Transverse colon (tissue), 4 donors: ENCODE measurements at places on chromosomes 5 and 9. TPM values are rescaled to one million over a fixed set of nuclear protein-coding genes. Genes with fewer than 3 reads are reported as not detected.

DNA sequence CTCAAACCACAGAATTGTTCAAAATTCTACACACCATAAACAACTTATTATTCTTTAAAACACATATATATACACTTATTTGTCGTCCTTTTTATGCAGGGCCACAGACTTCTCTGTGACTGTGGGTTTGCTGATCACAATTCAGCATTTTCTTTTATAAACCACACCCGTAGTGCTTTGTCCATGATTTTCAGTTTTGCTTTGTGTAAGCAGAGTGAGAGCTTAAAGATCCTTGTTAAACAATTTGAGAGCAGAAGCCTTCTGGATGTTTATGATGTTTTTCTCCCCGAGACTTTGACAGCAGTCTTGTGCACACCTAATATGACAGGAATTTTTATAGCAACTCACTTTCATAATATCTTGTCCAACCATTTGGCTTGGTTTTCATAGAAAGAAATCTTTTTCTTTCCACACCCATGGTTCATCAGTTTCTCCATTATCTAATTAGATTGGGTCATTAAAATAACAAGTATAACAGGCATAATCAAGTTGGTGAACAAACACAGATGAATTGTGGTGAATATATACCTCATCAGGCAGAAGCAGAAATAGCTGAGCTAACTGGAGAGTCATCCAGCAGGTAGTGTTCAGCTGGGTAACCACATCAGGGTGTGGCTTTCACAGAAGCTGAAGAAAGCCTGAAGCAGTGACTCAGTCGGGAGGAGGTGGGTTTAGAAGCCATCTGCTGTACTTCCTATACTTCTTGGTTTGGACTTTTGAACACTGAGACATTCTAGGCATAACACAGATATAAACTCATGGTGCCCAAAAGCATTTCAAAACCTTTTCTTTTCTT is 232.8 kb downstream of the DOCK8 start:
- DNase-seq: peak; percentile 44

- DNase-seq: no peak
Measured at GRCh38 chr5:158943057-158943456, 156.7 kb downstream of the EBF1 start.

Gene RAD17
- total RNA-seq: 6.4 TPM

GRCh38 chr5:117759849-117760499 is 1185.4 kb upstream of the SEMA6A start:
- DNase-seq: no peak

- no peak for DNase-seq
Measured at GRCh38 chr9:86885232-86885631, 62.1 kb downstream of the GAS1 start.

Gene PLAA
- 12.0 TPM for total RNA-seq

Gene FRRS1L
- not detected for total RNA-seq

DNA sequence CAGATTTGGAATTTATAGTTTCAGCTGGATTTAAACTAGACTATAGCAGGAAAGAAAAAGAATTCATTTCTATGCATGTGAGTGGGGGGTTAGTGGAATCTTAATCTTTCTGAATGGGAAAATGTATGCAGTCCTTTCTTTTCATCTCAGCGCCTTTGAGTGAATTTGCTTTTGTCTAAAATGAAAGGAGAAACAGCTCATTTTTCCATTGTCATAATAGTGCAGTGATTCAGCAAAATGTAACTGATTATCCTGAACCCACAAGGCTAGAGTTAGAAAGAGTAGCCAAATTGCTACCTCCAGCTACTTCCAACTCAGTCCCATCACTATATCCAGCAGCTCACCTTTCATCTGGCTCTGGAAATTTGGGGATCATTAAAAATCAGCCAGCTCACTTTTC is 134.4 kb downstream of the ADAMTSL1 start:
- DNase-seq: no peak

DNA sequence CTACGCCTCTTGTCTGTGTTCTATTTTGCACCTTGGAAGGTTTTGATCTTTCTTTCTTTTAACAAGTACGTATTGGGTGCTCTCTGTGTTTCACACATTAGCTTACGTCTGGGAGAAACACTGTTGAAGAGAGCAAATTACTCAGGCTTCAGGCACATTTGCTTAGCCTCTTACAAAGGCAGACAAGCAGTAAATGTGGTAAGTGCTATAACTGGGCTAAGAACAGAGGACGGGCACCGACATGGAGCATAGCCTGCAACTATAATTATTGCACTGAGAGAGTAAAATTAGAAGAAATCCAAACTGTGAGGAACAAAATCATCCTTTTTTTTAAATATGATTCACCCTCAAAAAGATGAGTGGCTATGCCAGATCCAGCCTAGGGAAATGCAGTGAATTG is 9.4 kb upstream of the PARP8 start:
- DNase-seq: no peak

DNA sequence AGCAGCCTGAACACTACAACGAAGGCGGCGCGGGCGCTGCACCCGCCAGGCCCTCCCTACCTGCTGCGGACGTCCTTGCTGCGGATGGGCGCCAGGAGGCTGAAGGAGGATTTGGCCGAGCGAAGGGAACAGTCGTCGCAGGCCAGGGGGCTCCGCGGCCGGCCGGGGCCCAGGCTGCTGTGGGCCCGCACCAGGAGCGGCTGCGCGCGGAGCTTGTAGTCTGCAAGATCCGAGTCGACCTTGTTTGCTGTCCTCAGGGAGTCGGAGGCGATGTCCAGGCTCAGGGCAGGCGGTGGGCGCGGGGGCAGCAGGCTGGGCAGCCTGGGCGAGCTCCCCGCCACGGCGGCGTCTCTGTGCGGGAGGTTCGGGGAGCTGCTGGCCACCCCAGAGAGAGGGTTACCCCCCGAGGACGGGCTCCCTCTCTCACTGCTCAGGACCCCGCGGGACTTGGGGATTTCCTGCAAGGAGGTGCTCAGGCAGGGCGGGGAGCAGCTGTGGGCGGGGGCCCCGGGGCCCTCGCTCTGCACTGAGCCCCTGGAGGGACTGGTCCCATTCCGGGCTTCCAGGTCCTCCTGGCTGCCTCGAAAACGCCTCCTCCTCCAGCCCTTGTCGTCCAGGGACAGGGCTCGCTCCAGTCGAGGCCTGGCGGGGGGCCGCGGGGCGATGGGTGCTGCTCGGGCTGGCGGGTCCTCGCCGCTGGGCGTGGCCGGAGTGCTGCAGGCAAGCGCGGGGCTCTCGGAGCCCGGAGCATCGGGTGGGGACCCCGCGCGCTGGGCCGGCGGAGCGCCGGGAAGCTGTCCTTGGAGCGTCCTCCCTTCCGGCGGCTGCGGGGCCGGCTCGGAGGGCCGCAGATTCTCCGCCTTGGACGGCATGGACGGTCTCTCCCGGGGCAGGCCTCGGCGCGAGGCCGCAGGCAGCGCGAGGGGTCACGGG is 831 bp downstream of the INPP5E start:
- DNase-seq: peak; percentile 35

- DNase-seq: no peak
Measured at GRCh38 chr9:82597241-82598203, 465.4 kb downstream of the RASEF start.

DNA sequence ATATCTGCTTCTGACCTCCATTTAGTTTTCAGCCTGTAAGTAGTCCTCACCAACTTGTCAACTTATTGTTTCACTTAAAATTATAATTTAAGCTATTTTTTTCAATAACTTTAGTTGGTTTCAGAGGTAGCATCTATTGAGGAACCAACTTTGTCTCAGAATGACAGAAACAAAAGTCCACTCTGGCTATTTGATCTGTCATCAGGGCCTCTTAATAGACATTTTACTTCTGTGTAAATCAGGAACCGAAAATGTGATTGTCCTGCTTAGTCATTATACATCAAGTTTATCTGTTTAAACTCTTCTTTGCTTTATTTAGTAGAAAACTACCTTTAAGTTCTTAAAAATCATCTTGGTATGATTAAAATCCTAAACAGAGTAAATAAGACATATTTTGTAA is 820.8 kb upstream of the EDIL3 start:
- DNase-seq: no peak

DNA sequence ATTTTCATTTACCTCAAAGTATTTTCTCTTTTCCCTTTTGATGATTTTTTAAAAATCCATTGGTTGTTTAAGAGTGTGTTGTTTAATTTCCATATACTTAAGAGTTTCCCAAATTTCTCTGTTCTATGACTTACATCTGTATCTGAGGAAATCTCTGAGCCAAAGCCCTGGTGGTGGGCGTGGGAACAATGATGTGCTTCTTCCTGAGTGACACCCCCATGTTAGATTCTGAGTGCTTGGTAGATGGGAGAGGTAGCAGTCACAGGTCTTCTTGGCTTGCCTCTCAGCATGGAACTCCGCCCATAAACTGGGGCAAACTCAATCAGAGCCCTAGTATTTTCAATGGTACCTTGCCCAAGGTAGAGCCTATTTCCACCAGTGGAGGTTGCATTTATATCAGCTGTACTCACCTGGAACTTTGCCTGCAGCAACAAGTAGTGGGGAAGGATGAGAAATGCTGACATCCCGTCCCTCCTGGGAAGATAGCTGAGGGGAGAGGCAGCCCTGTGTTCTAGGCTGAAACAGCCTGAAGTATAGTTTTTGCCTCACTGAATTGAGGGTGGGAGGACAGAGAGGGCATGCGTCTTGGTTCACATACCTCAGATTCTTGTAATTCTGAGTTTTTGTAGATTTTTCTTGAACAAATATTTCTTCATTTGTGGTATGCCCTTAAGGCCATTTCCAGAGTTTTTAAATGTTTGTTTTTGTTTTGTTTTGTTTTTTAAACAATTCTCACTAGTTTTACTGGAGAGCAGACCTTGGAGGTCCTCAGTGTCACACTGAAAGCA is 26.4 kb downstream of the C9orf43 start:
- DNase-seq: no peak

Gene PLPPR1
- 0.68 TPM for total RNA-seq

GRCh38 chr5:114192108-114192507 is 169.8 kb upstream of the KCNN2 start:
- DNase-seq: no peak

- no peak for DNase-seq
Measured at GRCh38 chr5:33032271-33033070, 321.4 kb downstream of the NPR3 start.

DNA sequence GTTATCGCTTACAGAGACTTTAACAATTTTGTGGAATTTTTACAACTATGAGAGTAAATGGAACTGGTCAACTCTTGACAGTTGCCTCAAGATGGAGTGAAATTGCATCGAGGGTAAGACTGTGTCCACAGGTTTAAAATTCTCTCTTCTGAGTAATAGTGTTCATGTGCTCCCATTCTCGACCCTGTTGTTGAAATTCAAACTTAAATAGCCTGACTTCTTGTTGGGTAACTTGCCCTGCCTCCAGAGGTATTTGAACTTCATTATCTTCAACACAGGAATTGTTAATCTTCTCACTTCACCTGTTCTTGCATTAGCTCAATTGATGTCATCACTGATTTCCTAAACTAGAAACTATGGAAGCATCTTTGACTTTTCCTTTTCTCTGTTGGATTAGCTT is 77.5 kb downstream of the PIP5K1B start:
- no peak for DNase-seq

- no peak for DNase-seq
Measured at GRCh38 chr9:14654932-14655331, 38.3 kb downstream of the ZDHHC21 start.

Gene SPINK13
- total RNA-seq: not detected

DNA sequence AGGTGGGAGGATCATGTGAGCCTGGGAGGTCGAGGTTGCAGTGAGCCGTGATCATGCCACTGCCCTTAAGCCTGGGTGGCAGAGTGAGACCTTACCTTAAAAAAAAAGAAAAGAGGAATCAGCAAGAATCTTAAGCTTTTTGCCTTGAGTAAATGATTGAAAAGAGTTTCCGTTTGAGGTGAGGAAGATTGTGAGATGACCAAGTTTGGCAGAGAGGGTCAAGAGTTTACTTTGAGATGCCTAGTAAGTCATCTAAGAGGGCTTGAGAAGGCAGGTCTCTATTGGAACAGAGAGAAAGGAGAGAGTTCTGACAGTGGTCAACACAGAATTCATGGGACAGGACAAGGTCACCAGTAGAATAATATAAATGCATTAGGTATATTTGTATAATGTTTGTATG is 572.1 kb downstream of the TLE4 start:
- no peak for DNase-seq

Gene REXO4
- 12.1 TPM for total RNA-seq

Gene SLC6A7
- 19.8 TPM for total RNA-seq
